ENCODE measurements at places on chromosomes 11 and 22.

DNA sequence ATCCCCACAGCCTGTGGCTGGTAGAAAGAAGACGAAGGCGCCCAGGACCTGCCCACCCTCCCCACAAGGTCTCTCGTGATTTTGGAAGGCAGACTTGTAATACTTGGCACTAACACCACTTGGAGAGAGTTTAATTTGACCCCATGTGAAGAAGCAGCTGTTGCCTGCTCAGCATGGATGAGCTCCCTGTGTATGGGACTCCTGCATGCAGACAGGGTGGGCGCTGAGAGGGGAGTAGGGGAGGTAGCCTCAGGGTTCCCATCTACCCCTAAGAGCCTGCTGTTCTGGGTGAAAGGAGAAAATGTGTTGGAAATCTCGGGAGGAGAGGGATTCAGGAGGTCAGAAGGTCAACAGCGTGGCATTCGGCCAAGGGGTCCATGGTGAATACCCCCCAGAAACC lies 625.9 kb downstream of the TBC1D22A start:
- no peak for DNase-seq

DNA sequence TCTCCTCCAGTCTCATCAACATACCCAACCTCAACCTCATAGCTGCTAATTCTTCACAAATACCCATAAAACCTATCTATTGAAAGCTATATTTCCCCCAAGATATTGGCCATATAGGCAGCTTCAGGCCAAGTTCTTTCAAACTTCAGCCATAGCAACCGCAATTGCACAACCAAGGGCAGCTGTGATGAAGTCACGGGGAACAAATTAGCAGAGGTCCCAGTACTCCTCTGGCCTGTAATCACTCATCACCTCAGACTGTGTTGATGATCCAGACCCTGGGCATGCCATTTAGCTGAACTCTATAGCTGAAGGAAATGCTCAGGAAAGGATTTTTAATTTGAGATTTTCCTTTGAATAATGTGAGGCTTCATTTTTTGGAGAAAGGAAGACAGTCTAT lies 84.1 kb downstream of the SLC1A2 start:
- no peak for DNase-seq

- DNase-seq: no peak
Measured at GRCh38 chr22:20011123-20011992, 5.3 kb downstream of the ARVCF start.

DNA sequence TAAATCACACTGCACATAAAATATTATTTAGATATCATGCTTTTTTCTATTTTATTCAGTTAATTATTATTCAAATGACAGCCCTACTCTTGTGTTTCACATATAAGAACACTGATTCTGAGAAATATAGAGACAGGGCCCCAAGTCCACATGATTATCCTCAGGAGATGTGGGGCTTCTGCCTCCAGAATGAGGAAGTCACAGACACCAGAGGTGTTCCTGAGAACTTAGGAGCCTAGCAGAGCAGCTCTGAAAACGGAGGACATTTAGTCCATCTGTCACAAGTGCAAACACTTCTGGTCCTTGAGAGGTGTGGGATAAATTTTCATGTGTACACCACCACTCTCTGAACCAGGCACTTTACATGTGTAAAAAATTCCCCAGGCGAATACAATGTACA lies 26.2 kb downstream of the TRIM66 start:
- no peak for DNase-seq

GRCh38 chr11:110329445-110329844 lies 33.0 kb upstream of the RDX start:
- no peak for DNase-seq

DNA sequence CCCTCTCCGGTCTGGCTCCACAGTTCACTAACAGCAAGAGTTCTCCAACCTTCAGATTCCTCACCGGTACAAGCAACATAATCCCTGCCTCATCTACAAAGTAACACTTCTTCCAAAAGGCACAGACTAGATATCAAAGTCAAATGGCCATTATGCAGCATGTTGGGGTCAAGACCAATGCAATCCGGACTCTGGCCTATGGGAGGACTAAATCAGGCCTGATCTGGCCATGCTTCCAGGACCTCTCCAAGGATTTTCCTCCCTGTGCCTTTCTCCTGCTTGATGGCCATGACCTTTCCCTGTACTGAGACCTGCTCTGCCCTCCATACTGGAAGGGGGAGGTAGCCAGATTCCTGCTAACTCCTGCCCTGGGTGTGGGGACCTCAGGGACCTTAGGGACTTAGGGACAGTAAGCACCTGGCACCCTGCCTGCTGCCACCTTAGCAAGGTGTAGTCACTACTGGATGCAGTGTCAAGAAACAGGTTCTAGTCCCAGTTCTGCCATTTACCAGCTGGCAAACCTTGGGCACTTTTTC lies 6.7 kb downstream of the TBC1D10A start:
- no peak for DNase-seq

DNA sequence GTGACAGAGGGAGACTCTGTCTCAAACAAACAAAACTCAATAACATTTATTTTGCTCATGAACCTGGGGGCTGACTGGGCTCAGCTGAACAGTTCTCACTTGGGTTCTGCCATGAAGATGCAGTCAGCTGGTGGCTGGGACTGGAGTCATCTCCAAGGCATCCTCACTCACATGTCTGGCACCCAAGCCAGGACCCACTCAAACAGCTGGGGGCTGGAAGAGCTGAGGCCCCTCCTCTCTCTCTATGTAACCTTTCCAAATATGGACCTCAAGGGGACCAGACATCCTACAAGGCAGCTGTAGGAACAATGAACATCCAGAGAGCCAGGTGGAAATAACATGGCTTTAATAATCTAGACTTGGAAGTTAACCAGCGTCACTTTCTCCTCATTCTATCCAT lies 16.8 kb downstream of the HSPA8 start:
- no peak for DNase-seq

DNA sequence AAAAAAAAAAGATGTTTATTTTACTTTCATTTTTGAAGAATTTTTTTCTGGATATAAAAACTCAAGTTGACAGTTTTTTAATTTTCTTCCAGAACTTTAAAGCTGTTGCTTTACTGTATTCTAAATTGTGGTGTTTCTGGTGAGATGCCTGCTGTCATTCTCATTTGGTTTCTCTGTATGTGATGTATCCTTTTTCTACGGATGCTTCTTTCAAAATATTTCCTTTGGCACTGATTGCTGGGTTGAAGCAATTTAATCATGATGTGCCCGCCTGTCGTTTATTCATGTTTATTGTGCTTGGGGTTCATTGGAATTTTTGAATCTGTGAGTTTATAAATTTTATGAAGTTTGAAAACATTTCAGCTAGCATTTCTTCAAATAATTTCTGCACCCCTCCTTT lies 29.4 kb upstream of the CTSD start:
- DNase-seq: no peak

DNA sequence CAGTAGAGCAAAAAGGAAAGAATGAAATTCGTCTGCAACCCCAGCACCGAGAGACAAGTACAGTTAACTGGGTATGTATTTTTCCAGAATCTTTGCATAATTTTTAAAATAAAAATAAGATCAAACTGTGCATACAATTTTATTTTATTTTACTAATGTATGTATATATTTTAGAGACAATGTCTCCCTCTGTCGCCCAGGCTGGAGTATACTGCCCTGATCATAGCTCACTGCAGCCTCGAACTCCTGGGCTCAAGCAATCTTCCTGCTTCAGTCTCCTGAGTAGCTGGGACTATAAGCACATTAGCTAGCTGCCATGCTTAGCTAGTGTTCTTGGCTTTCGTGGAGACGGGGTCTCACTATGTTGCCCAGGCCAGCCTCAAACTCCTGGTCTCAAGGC lies 18.8 kb upstream of the DRD2 start:
- no peak for DNase-seq

- DNase-seq: no peak
Measured at GRCh38 chr11:19727246-19727645, 14.6 kb downstream of the NAV2 start.

DNA sequence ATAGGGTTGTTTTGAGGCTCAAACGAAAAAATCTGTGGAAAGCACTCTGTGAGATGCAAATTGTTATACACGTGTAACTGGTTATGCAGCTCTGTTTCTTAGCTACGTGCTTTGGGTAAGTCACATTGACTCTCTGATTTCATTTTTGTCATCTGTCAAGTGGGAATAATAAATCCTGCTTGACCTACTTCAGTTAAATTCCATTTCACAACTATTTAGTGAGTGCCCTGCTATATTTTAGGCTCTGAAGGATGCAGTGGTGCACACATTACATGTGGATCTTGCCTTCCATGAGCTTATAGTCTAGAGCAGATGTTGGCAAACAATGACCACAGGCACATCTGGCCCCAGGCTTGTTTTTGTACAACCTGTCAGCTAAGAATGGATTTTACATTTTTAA lies 133.6 kb upstream of the PLET1 start:
- DNase-seq: no peak

GRCh38 chr11:47946682-47947559 lies 33.4 kb upstream of the PTPRJ start:
- DNase-seq: peak; percentile 5

DNA sequence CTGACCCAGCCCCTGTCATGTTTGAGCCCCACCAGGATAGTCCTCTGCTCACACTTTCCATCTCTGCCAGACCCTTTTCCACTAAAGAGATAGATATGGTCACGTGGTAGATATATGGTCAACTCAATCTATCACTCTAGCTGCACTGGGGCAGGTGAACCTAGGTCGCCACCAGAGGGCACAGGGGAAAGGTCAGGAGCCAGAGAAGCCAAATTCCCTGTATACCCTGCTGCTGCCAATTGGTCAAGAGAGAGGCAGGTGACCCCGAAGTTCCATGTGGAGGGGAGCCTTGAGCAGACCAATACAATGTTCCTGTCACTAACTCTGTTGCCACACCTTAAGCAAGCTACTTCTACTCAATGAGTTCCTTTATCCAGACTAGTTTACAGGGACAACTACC lies 101.1 kb upstream of the GALNT18 start:
- DNase-seq: no peak

DNA sequence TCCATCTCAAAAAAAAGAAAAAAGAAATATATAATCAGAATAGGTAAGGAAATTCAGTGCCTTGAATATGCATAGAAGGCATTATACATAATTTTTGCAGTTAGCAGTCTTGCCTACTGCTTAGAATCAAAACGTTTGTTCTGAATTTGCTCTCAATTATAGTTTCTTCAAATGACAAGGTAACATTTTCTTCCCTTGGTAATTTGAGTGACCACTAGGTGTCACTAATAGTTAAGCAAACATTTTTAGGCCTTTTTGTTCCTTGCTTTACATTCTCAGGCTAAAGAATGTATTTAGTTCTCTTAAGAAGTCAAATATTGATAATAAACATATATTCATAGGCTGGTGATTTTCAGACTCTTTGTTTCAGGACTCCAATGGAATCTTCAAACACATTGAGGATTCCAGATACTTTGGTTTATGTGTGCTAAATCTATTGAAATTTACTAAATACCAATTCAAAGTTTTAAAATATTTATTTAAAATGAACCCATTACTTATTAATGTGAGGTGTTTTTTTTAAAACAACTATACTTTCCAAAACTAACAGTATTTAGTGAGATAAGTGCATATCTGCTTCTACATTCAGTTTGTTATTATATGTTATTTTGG lies 55.0 kb upstream of the DEPDC7 start:
- no peak for DNase-seq

DNA sequence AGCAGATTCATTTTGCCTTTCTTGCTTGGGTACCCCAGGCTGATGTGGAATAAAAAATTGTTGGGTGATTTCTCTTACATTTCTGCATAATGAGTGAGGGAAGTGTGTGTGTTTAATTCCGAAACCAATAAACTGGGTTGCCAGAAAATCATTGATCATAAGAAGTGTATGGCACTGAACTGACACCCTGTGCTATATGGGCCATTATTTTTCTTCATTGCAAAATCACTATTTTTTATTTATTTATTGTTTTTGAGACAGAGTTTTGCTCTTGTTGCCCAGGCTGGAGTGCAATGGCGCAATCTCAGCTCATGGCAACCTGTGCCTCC lies 14.6 kb upstream of the HIKESHI start:
- no peak for DNase-seq

GRCh38 chr22:49735411-49735900 lies 92.2 kb downstream of the BRD1 start:
- DNase-seq: no peak

DNA sequence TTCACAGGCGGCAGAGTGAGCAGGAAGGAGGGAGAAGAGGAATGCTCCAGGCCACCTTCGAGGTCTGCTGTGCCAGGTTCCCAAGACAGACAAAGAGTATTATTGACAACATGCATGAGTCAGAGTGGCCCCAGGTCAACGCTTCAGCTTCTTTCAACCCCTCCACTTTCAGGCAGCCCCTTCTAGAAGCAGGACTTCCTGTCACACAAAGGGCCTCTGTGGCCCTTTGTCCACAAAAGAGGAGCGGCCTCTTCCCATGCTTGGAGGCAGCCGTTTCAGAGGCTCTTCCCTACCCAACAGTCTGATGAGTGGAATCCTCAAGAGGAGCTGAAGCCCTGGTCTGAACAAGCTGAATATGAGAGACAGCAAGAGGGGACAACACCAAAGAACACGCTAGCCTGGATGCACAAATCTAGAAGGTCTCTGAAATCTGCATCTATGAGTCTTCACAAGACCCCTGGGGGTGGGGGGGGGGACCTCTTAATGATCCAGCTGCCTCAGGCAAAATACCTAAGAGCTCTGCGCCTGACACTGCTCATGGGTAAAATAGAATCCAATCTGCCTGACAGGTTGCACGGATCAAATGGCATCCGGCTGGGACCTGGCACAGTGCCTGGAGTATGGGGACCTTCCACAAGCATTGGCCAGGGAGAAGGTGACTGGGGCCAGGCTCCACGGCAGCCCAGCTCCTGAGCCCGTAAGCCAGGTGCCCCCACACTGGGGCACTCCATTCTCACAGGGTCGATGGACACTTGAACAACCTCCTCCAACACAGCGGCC lies 67.5 kb downstream of the PACSIN2 start:
- DNase-seq: no peak

DNA sequence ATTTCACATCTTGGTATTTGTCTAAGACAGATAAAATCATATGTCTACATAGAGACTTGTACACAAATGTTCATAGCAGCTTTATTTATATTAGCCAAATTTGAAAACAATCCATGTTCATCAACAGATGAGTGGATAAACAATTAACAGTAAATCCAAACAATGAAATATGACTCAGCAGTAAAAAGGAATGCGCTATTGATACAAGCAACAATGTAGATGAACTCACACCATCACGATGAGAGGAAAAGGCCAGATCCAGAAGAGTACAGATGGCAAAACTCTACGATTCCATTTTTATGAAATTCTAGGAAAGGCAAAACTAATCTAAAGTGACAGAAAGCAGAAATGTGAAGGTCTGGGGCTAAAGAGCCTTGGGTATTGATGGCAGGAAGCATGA lies 384.3 kb downstream of the NTM start:
- no peak for DNase-seq

- DNase-seq: no peak
Measured at GRCh38 chr11:64419818-64420485, 61.0 kb downstream of the RPS6KA4 start.

DNA sequence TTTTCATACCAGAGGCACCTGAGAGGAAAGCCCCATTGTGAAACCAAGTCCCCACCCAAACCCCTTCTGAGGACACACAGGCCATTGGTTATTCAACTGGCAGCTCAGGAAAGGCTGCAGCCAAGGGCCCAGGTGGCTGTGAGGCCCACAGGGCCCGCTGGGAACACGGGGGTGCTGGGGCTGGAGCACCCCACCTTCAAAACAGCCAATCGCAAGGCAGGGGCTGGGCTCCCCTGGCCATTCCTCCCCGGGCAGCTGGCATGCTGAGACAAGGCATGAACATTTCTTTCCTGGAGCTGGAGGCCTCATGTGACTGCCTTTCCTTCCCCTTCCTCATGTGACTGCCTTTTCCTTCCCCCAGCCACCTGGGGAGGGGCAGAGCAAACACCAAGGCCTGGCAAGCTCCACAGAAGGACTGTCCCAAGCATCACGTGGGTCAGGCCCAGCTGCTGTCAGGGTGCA lies 76.9 kb downstream of the PIWIL3 start:
- no peak for DNase-seq

- DNase-seq: no peak
Measured at GRCh38 chr11:56905442-56905841, 83.3 kb upstream of the OR5AK2 start.

Data from cortex of kidney (tissue), 1 donor.